T-helper 17 cell (primary cell): ENCODE measurements at places on chromosomes 2 and 18.
A peak's percentile ranks its signal among the peaks of the same experiment; 100 is the strongest.

DNA sequence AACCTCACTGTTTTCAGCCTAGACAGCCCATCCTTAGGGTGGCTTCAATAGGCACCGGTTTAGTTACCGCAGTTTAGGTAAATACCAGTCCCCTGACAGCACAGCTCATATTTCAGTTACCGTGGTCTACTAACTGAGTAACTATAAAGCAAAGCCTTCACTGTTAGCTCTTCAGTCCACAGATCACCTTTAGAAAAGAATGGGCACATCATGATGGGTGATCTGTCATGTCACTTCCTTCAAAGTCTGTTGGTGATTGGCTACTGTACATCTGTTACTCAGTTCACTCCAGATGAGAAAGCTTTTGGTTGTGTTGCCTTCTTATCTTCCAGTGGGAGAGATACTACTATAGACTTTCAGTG, 21.0 kb downstream of the SLC20A1 start:
- DNase-seq: no peak

- no peak for DNase-seq
Observed at GRCh38 chr2:39593439-39594393, 72.0 kb upstream of the TMEM178A start.

GRCh38 chr18:9946831-9947230, 33.0 kb downstream of the VAPA start:
- no peak for DNase-seq

DNA sequence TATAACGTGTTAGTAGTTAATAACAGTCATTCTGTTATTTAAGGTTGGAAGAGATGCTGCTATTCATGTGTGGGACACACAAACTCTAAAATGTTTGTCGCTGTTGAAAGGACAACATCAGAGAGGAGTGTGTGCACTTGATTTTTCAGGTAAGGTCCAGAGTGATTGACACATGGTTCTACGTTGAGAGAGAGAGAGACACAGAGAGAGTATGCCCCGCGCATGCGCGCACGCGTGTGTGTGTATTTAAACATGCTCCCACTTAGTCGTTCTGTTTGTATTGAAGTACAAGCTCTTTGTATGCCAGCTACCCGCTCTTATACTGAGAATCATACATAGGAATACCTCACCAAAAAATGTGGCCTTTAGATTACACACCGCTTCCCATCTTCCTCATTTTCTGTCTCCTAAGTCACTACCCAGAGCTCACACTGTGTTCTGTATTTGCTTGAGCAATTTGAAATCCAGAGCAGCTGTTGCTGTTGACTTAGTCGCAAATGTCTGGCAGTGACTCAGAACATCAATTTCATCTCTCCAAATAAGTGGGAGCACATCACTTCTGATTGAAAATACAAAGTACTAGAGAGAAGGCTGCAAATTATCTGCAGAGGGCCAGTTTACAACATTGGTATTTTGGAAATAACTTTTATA, 148.1 kb downstream of the EML6 start:
- no peak for DNase-seq

- DNase-seq: no peak
Observed at GRCh38 chr2:227566012-227566411, 32.7 kb upstream of the SCYGR2 start.

DNA sequence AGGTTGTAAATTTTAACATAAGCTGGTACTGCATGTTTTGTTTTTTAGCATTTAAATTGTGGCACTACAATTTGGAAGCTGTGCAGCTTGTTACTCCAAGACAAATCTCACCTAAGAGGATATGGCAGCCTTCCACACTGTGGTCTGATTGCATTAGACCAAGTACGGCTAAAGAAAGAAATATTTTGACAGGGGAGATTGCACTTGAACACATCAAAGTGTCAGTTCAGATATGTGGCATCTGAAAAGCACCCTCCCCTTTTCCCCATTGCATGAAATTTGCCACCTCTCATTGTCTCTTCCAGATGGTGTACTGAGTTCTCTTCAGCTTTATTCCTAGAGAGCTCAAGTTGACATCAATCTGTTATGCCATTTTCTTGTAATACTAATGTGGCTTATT, 295.9 kb downstream of the ERBB4 start:
- DNase-seq: no peak

DNA sequence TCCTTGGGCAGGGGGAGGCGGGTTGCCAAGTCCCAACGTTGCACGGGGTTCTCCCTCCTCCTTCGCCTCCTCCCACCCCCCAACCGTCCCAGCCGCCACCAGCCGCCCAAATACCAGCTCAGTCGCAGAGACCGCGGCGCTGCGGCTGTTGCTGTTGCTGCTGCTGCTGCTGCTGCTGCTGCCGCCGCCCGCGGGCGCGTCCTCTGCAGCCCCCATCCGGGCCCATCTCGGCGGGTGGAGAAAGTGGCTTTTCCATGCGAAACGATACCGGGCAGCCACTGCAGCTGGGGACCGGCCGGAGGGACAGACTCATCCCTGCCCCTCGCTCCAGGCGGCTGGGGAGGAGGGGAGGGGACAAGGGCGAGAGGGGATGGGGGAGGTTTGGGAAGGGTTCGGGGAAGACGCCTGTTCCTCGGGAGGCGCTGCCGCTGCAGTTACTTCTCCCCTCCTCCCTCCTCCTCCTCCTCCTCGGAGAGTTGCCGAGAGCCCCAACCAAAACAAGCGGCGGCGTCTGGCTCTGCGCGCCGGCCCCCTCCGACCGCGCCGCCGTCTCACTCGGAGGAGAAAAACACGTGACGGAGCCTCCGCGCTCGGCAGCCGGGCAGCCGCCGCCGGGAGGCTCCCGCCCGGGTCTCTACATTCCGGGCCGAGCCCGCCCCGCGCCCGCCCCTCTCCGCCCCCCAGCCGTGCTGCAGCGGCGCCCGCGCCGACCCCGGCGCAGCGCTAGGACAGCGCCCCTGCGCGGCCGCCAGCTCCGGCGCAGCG, at the start of gene IRS1:
Gene IRS1 (minus strand): TSS at position 610 of the 765 bp plus-strand sequence. CDS start 1,082 bp downstream, outside the sequence.
- DNase-seq: peak; percentile 56

DNA sequence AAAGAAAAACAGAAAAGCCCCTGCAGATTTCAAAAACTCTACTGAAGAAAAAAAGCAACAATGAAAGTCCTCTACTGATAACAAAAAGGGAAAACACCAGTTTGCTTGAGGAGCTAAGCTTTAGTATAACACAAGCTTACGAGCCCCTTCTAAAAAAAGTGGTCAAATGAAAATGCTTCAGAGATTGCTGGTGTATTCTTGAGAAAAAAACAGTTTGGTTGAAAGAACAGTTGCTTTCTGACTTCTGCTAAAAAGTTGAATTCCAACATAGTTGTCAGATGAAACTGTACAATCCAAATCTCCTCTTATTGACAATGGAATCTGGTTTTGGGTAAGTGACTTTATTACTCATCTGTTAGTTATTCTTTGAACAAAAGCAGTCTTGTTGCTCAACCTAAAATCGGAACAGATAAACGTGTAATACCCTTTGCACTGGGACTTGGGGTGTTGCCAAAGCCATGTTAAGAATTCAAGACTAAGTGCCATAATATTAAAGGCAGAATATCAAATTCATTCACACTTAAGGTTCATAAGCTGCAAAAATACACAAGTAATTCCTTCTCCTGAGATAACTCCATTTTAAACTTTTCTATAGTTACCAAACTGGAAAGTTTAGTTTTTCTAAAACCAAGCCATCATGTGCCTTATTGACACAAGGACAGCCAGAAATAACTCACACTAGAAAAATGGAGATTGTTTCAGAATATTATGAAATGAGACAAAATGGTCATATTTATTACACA, 45.3 kb upstream of the SPAG16 start:
- DNase-seq: no peak

GRCh38 chr18:38076346-38077070, 510.9 kb upstream of the CELF4 start:
- DNase-seq: no peak

GRCh38 chr18:50369672-50370071, 5.2 kb upstream of the SKA1 start:
- no peak for DNase-seq

GRCh38 chr2:105937498-105938097, 192.9 kb downstream of the NCK2 start:
- DNase-seq: no peak

DNA sequence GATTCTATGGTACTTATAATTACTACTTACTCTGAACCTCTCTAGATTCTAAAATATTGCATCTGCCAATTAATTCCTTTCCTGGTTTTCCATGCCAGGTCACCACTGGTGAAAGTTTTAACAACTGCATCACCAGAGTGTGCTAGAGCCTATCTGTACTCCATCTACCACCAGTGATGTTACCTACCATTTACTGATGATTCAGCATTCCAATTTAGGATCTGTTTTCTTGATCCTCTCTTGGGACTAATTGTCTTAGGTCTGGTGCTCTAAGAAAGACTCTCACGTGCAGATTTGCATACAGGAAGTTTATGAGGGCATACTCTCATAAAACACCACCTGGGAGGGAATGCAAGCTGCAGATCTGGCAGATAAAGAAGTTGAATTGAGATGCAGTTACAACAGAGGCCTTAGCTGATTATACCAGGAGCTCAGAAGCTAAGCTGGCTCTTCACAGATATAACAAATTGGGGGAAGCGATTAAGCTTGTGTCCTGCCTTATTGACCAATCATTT, 347.6 kb upstream of the VRK2 start:
- no peak for DNase-seq

DNA sequence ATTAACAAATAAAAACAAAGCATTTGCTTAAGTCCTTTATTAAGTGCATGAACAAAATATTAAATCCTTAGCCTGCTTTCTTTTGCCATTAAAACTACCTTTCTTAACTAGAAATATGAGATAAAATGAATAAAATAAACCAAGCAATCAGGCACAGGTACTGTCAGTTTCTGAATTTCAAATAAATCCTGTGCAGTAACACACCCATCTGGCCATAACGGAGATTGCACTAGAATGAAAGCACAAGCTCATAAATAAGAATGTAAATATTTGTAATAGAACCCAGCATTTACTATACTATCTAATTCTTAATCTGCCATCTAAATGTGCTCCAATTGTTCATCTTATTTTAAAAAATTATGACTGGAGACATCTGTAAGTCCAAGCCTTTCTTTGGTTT, 31.9 kb downstream of the PRKRA start:
- no peak for DNase-seq

DNA sequence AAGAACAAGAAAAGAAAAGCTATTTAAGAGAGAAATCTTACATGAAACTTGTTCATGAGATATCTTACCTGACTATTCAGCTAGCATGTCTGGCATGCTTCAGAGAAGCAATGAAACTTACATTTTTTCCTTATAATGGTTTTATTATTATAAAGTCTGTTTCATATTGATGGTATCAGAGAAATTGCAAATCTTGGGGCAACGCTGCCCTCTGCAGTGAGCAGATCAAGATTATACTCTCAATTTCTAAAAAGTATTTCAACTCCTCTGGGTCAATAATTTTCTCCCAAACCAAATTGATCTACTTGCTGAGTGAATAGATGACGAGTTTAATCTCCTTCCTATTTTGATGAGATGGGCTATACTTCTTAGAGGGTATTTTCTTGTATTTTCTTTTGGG, 235.6 kb downstream of the NUP35 start:
- DNase-seq: no peak

- no peak for DNase-seq
Observed at GRCh38 chr2:6828299-6828584, 37.5 kb downstream of the CMPK2 start.

GRCh38 chr2:100268986-100269385, 53.3 kb downstream of the LONRF2 start:
- no peak for DNase-seq

GRCh38 chr2:129191530-129191929, 787.9 kb upstream of the RAB6C start:
- DNase-seq: no peak

GRCh38 chr2:64063924-64064331, 44.7 kb upstream of the VPS54 start:
- no peak for DNase-seq

DNA sequence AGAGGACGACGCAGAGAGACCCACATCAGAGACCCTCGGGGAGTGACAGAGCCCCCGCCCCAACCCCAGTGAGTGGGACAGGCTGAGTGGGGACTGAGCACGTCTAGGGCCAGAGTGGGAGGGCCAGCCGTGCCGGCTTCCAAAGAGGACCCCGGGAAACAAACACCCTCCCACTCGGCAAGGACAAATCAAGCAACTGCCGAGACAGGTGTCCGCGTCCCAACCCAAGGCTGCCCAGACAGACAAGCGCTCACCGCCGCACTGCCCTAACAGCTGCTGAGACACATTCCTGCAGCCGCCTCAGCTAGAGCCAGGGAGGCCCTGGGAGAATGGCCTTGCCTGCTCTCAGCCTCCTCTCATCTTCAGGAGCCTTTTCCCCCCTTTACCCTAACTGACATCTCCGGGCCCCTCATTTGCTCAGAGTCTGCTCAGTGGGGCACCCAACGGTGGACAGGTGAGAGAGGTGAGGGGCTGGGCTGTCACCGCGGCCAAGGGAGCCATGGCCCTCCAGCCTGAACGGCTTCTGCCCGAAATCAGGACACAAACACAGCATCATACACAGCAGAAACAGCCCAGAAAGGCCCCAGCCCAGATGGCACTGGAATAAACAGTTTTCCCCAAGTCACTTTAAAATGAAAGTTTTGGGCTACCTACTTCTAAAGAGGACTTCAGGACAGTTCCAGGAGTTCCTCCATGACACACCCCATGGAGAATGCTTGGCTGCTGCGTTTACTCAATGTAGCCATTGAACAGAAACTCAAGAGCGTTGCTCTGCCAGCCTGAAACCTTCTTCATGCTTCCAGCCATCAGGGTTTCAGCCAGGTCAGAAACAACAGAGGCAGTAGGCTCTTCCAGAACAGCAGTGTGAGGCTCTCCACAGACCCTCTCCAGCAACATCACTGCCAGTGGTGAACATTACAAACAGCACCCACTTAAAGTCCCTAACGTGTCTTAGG, 23.6 kb downstream of the SLC66A2 start:
- no peak for DNase-seq

DNA sequence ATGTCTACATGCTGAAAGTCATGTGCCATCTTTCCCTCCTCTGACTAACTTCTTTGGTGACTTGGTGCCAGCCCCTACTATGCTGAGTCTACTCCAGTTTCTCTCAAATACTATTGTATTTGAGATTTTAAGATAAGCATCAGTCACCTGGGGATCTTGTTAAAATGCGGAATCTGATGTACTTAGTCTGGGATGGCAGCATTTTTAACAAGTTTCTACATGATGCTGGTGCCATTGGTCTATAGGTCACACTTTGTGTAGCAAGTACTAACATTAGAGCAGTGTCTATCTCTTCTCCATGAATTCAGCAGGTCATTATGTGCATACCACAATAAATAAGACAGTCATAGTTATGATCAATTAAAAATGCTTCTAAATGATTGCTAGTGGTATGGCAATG, 106.9 kb downstream of the CERS6 start:
- no peak for DNase-seq

DNA sequence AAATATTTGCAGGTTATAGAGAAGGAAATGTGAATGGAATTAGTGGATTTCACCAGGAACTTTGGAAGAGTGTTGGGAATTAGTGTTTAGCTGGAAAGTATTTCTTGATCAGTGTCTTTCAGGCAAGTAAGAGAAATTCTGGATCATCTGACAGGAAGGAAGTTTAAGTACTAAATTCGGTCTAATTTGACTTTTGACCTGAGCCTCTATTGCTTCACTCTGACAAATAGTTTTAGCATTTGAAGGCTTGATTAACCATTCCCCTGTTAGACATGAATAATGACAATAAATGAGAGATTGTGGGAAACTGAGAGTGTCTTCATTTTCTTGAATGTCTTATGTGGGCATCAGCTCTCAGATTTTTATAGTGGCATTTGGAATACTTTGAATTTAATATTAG, 16.0 kb downstream of the CCNT2 start:
- no peak for DNase-seq

- no peak for DNase-seq
Observed at GRCh38 chr18:58785171-58785805, 79.4 kb upstream of the ZNF532 start.
